Hindlimb muscle (tissue), 1 donor: ENCODE measurements at places on chromosomes 5 and 9. TPM values are rescaled to one million over a fixed set of nuclear protein-coding genes. Genes with fewer than 3 reads are reported as not detected.

NPDC1 gene
- polyA plus RNA-seq: 44.1 TPM

- DNase-seq: no peak
Measured at GRCh38 chr5:31449174-31449573, 82.7 kb downstream of the DROSHA start.

RLN2 gene
- polyA plus RNA-seq: 0.61 TPM

DNA sequence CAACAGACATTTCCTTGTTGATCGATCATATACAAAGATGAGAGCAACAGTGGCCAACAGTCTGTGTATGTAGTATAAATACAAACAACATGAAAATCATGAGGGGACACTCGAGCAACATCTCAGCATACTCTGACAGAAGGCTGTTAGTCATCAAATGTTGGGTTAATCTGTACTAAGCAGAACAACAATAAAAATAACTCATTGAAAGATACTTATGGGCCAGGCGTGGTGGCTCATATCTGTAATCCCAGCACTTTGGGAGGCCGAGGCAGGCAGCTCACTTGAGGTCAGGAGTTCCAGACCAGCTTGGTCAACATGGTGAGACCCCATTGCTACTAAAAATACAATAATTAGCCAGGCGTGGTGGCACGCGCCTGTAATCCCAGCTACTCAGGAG lies 67.3 kb downstream of the SCAI start:
- DNase-seq: no peak

DNA sequence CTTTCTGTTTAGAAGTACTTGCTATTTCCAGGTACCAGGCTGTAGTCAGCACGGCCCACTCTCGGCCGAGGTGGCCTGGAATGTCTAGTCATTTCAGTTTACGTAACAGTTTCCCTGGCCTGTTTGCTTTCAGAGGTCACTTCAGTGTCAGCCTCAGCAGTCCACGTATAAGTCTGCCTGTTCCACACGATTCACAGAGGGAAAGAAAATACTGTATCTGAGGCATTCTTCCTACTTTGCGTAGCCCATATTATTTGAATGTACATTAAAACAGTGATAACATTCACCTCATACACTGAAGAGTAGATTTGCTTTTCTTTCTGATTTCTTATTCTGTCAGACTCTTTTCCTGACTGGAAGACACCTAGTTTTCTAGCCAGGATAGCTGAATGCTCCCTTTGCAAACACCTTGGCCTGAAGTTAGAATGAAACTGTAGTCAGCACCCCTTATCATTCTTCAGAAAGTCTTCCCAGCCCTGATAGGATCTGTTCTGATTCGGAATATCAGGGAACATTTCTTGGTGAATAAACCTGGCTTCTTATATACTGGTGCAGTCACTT lies 140.9 kb downstream of the AOPEP start:
- peak; percentile 54 for DNase-seq

DNA sequence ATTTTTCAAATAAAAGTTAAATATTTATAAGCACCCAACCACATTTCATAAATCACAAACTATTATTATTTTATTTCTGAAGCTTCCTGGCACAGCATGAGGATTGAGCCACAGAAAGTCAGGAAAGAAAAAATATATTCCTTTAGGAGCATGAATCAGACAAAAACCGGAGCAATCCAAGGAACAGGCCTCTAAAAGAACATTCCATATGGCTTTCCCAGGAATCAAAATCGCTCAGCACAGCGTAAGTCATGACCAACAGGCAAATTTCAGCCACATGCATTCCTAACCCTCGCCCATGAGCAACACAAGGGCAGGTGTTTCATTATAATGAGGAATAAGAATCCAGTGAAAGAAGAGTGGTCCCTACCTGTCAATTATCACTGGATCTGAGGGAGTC lies 26.7 kb downstream of the EBF1 start:
- DNase-seq: no peak

DMRTA1 gene
- 0.05 TPM for polyA plus RNA-seq

LEAP2 gene
- 2.6 TPM for polyA plus RNA-seq

- peak; percentile 83 for DNase-seq
Measured at GRCh38 chr9:16540743-16541613, 329.5 kb downstream of the BNC2 start.

DNA sequence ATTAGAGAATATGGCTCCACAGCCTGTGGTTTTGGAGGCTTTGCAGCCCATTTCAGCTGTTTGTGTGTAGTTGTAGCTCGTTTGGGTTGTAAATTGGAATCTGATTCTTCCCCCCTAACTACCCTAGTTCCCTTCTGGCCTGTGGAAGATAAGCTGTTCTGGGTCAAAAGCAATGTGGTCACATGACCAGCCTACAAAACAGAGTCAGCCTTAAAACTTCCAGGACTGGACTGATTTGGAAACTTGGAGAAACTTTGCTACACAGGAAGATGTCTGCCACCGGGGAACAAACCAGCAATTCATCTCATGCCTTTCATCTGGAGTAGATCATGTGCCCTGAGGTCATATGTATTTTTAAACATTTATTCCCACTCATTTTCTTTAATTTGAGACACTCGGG lies 83.8 kb downstream of the DAPK1 start:
- DNase-seq: no peak

SLCO6A1 gene
- polyA plus RNA-seq: 0.40 TPM

DNA sequence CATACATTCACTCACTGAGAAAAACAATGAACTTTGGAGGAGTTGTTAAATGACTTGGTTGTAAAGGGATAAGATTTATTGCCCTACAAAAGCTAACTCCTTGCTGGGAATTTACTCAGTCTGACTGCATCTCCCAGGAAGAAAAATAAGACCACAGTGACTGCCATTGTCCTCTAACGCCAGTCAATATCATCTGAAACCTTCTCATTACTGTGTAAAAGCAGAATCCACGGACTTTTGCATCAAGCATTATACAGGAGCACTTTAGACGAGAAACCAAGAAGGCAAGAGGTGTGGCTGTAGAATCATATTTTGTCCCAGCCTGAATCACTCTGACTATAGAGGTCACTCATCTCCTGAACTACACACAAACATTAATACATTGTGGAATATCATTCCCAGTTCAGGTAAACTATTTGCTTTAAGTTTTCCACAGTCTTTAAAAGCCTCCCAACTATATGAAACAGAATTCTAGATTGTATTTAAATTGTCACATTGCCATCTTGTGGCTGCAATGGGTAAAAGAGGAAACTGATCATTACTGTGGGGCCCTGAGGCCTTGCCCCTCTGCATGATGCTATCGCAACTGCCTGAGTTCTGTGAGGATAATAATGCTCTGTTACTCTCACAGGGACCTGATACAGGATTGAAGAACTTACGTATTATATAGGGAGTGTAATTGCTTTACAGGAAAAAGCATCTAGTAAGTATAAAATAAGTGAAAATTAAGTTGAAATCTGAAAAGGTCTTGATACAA lies 142.9 kb downstream of the SLCO4C1 start:
- peak; percentile 17 for DNase-seq

GRCh38 chr5:134022333-134022732 lies 17.6 kb upstream of the VDAC1 start:
- DNase-seq: no peak

DNA sequence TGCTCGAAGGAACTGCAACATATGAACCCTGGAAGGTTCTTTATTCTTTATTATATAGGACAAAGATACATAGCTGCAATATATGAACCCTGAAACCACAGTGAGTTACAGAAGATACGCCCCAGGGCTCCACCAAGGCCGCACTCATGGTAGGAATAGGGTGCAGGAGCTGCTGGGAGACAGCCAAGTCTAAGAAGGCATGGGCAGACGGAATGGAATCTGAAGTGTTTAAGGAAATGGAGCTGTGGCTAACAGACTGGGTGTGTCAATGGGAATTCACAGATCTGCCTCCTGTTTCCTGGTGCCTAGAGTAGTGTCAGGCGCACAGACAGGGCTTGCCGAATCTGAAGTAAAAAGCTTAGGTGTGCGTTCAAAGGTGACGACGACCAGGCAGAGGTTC lies 286.4 kb downstream of the DENND1A start:
- DNase-seq: no peak

GRCh38 chr5:139702548-139702947 lies 54.4 kb downstream of the CXXC5 start:
- no peak for DNase-seq

GRCh38 chr5:167208911-167209310 lies 1082.5 kb upstream of the WWC1 start:
- DNase-seq: no peak

DNA sequence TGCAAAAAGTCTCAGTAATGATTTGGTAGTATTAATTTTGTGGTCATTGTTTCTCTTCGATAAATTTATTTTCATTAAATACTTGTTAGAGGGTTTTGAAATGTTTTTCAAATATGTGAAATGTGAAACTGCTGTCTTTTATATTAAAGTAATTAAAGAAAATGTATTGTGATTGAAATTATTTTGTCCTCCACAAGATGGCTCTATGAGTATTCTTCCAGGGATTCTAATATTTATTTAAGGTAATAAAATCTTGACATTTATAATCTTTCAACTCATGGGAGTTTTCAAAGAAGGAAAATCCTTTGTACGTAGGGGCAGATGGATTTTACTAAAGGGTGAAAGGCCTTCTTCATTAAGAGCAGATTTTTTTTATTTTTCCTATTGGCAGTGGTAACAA lies 19.3 kb downstream of the ISOC1 start:
- no peak for DNase-seq

DNA sequence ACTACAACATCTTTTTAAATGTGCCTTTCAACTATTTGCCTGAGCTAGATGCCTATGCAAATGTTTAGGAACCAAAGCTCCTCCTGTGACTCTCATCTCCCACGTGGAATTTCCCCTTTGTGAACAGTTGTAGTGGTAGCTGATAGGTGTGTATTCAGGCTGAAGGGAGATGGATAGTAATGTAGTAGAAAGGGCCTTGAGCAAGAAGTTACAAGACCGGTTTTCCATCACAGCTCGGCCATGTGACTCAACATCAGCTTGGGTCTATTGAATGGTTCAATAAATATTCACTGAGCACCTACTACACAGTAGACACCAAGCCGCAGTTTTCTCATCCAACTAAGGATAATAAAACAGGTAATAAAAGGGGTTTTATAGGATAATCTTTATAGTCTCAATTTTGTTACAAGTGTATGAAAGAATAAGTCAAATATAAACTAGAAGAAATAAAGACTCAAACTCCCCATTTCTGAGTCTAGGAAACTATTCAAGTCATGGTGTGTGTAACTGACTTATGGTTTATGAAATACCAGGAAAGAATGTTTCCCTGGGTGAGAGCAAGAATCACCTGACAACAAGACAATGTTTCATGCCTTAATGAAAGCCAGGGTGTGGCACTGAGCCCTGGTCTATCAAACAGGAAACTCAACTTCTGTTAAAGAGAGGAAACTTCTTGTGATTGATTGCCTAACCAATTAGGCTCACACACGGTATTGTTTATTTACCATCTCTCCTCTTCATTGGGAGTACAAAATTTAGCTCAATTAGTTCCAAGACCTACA lies 187.1 kb upstream of the SPEF2 start:
- DNase-seq: no peak

DNA sequence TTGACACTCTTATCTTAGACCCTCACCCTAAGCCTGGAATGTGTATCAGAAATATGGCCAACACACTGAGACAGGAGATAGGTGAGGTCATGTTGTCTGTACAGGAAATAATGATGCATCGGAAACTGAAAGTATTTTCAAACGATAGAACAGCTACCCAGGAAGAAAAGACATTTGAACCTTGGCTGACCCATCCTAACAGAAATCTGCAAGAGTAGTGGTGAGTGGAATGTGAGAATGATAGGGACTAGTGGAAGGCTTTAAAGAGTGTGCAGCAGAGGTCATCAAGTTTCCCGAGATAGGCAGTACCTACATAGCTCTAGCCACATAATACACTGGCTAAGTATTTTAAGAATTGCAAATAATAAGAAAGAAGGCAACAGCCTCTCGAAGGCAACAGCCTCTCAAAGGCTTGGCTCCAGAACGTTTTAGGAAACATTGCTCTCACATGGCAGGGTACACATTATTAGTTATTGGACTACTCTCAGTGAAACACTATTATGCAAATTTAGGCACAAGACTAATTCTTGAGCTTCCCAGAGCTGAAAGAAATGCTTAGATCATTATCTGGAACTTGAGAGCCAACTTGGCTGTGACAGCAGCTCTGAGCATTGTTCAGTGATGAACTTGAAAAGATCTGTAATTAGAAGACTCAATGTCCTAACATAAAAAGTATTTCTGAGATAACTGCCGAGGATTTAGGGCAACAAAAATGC lies 133.1 kb upstream of the FBXL7 start:
- DNase-seq: peak; percentile 55

- no peak for DNase-seq
Measured at GRCh38 chr5:81014348-81014747, 54.2 kb downstream of the RASGRF2 start.

IL33 gene
- 29.6 TPM for polyA plus RNA-seq

GRCh38 chr9:110125207-110125751 lies 82.7 kb downstream of the C9orf152 start:
- DNase-seq: peak; percentile 89

DNA sequence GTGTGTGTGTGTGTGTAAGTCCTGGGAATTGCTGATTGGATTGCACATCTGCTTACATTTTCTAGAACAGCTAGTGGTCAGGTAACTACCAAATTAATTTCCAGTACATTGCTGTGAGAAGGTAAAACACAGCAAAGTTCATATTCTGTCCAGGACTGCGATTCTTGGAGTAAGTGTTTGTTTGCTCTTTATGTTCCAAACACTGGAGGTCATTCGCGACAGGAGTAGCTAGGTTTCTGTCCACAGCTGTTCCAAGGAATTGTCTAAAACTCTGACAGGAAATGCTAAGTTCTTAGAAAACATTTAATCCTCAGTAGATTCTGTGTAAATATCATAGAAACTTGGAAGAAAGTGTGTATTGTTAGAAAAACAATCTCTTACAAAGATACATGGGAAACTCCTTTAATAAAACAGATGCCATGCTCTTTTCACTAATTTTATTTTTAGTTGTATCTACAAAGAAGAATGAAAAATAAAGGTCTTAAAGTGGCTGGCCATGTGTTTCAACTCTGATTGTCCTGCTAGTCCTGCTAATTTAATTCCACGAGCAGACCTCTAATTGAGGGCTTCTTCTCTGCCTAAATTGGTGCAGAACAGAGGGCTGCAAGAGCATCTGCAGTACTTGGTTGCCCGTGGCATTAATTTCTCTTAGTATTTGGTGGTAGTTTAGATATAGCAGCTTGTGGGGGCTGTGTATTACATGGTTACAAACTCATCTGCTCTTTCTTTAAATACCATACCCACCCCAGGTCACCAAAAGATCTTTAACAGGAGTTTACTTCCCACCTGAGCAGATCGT lies 464.5 kb downstream of the RASEF start:
- no peak for DNase-seq

DNA sequence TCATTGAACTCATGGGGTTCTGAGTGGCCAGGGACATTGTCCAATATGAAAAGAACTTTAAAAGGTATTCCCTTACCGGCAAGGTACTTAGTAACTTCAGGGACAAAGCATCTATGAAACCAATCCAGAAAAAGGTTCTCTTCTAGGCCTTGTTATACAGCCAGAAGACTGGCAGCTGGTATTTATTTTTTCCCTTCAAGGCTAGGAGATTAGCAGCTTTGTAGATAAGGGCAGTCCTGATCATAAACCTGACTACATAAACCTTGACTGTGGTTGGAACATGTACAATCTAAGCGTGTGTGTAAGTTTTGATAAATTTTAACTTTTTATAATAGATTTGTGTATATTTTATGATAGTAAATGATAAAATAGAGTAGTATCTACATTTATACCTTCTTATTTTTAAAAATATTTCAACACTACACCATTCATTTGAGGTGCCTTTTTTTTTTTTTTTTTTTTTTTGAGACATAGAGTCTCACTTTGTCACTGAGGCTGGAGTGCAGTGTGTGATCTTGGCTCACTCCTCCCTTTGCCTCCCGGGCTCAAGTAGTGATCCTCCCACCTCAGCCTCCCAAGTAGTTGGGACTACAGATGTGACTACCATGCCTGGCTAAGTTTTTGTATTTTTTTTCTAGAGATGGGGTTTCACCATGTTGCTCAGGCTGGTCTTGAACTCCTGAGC lies 24.5 kb downstream of the RANBP17 start:
- DNase-seq: no peak
